ENCODE measurements at places on chromosomes 12 and 14.

DNA sequence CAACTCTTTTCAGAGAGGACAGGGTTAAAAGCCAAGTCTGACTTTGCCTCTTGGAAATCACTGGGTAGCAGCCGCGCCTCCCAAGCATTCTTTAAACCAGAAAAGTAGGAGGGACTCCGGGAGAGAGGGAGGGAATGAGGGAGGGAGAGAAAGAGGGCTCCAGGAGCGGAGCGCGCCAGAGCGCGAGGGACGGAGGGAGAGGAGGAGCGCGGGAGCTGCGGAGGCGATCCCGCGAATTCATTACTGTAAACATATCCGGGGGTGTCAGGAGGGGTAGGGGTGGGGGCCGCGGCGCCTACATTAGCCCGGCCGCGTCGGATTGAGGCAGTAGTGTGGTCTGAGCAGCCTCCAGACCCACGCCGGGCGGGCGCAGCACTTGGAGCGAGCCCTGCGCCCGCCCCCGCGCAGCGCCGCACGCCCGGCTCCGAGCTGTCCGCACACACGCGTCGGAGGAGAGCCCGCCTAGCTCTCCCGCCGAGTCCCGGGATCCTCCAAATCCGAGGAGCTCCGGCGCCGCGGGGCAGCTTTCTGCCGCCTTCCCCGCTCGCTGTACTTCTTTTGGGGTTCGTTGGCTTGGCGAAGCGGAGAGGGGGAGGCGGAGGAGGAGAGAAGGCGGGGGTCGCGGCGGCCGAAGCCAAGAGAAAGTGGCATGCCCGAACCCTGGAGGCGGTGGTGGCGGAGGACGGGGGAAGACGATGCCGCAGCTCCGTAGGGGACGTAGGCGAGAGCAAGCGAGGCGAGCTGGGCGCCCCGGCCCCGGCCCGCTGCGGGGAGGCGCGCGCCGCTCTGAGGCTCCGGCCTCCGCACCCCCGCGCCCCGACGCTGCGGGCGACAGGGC, 3.3 kb downstream of the FLRT2 start:
- DNase-seq, result peak; percentile 33

DNA sequence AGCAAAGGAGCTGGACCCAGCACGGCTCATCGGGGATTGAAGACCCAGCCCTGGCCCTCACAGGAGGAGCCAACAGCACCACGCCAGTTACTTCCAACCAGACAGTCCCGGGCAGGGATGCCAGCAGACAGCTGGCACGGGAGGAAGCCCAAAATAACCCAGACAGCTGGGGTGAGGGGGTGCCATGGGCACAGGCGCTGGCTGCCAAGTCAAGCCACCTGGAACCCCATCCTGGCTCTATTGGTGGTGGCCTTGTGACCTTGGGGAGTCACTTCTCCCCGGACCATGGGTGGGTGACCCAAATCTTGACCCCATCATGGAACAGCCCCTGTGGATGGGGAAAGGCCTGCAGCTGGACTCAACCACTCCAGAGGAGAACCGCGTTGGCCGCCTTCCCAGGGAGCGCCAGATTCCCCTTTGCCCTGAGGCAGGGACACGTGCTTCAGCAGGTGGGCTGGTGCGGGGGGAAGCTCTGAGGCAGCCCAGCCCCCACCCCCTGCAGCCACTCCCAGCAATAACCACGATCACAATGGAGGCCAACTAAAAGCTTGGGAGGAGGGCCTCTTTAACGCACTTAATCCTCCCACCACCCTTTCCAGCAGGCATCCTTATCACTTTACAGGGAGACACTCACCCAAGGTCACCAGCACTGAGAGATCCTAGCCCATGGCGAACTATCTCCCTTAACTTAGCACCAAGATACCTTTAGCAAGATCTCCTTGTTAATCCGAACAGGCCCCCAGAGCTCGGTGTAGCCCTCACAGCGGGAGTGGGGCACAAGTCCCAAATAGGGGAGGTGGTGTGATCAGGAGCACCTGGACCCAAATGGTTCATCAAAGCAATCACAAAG, 4.7 kb upstream of the RHOF start:
- no peak for DNase-seq

DNA sequence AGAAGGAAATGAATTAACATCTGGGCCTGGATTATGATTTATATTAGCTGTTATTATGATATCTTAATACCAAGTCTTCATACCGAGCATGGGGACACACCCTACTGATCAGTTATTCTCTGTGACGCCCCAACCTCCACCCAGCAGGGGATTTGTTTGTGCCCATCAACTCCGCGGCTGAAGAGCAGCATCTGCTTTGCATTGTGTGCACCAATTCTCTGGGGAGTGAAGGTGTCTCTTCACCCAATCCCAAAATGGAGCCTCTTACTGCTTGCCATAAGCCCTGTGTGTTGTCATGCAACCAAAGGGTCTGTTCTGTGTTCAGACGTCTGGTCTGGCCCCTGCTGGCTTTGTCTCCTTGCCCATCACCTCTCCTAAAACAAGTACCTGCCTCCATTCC, 25.4 kb downstream of the DHRS2 start:
- no peak for DNase-seq

GRCh38 chr14:74904635-74905503, 18.2 kb downstream of the RPS6KL1 start:
- DNase-seq, result no peak

DNA sequence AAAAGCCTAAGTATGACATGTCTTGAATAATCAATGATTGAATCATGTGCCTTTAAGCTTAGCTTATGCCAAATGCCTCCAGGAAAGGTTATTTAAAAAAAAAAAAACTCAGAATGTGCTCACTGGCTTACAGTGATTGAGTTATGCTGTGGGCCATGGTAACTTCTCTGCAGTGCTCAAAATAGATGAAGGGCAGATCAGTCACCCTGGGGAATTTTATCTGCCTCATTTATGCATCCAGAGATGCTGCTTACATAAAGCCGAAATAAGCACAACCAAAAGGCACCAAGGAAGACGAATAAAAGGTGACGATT, 118.7 kb upstream of the MDM1 start:
- DNase-seq, result no peak

- DNase-seq, result peak; percentile 11
These were observed 27.4 kb upstream of the RXYLT1 start for GRCh38 chr12:63752283-63752682.
